Left lung (tissue), 14 donors: ENCODE measurements at places on chromosomes 4 and X. TPM values are rescaled to one million over a fixed set of nuclear protein-coding genes. Genes with fewer than 3 reads are reported as not detected.

BEND4 gene
- 0.42 TPM for total RNA-seq

GRCh38 chr4:6719611-6720179, 3.7 kb downstream of the BLOC1S4 start:
- no peak for DNase-seq
- no peak overlapping the region for H3K4me3 ChIP-seq
- no peaks in the 10 kb centered on the region for H3K27me3 ChIP-seq
- peaks cover 32% of the 10 kb centered on the region for H3K4me1 ChIP-seq
- H3K27ac ChIP-seq = no peak overlapping the region

- H3K27ac ChIP-seq = no peak overlapping the region
- H3K36me3 ChIP-seq = no peaks in the 10 kb centered on the region
- H3K4me1 ChIP-seq = no peaks in the 10 kb centered on the region
- H3K4me3 ChIP-seq = no peak overlapping the region
Observed at GRCh38 chrX:24732766-24733500, 39.2 kb downstream of the POLA1 start.

DNA sequence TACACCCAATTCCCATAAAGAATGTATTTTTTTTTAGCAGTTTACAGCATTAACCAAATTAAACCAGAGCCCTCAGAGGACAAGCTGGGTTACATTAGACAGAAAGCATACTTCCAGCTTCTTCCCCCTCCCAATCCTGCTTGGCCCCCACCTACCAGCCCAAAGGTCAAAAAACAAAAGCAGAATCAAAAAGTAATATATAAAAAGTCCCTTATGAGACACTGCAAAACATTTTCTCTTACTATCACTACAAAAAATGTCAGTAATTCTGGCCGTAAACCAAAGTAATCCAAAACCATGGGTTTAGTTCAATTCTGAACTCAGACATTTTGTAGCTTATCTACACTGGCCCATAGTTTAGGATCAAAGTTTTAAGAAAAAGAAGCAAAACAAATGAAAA, 38.0 kb downstream of the APBB2 start:
- no peak overlapping the region for H3K4me3 ChIP-seq
- H3K4me1 ChIP-seq = peaks cover 14% of the 10 kb centered on the region
- no peak overlapping the region for H3K27ac ChIP-seq
- H3K36me3 ChIP-seq = no peaks in the 10 kb centered on the region
- no peaks in the 10 kb centered on the region for H3K27me3 ChIP-seq
